ENCODE measurements at places on chromosomes 1 and 21.

GRCh38 chr1:75136195-75136815 is 2.1 kb downstream of the LHX8 start:
- DNase-seq, result peak; percentile 80

GRCh38 chr1:226806988-226807387 is 63.4 kb upstream of the PSEN2 start:
- DNase-seq, result no peak

- DNase-seq, result no peak
Observed at GRCh38 chr1:160375788-160376524, 9.1 kb downstream of the NHLH1 start.

DNA sequence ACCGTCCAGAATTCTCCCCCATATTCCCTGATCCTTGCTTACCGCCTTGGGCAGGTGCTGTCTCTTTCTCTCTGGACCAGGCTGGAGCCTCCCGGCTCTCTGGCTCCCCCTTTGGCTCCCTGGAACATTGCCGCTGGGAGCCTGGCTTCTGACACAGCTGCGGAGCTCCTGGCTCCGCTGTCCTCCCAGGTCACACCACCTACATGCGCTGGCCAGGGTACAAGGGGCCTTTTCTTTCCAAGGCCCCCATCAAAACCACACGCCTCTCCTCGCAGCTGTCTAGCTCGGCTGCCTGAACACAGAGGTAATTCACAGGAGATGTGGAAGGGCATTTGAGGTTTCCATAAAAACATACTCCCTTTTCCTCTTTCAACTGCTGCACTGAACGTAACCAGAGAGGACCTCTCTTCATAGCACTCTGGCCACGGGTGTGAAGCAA is 7.5 kb upstream of the ZNF648 start:
- no peak for DNase-seq
